ENCODE measurements at places on chromosomes 5 and 9.

- DNase-seq, result no peak
These were observed 58.5 kb upstream of the MYO10 start for GRCh38 chr5:16994565-16994964.

- no peak for DNase-seq
These were observed 5.9 kb upstream of the ACSL6 start for GRCh38 chr5:132017316-132017715.

GRCh38 chr5:192970-193831 lies 1.9 kb downstream of the LRRC14B start:
- DNase-seq, result no peak

GRCh38 chr5:83931969-83932368 lies 211.3 kb upstream of the HAPLN1 start:
- no peak for DNase-seq

DNA sequence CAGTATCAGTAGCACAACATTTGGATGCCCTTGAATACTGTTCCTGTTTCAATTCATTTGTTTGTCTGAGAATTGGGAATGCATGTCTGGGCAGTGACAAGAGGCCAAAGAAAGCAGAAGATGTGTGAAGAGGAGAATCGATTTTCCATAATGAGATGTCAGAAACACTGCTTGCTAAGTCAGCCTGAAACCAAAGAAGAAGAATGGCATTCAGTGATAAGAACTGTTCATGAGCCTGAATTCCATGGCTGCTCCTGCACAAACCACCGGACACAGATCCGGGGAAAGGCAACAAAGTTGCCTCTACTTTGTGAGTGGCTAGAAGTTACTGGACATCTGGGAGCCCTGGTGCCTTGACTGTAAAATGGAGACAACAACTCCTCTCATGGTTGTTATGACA lies 207.2 kb upstream of the RASEF start:
- DNase-seq, result no peak

GRCh38 chr5:59069438-59070079 lies 486.7 kb downstream of the RAB3C start:
- no peak for DNase-seq

GRCh38 chr5:177154003-177154643 lies 20.6 kb downstream of the NSD1 start:
- no peak for DNase-seq

- no peak for DNase-seq
These were observed 159.1 kb downstream of the HTR1A start for GRCh38 chr5:63803165-63803564.

DNA sequence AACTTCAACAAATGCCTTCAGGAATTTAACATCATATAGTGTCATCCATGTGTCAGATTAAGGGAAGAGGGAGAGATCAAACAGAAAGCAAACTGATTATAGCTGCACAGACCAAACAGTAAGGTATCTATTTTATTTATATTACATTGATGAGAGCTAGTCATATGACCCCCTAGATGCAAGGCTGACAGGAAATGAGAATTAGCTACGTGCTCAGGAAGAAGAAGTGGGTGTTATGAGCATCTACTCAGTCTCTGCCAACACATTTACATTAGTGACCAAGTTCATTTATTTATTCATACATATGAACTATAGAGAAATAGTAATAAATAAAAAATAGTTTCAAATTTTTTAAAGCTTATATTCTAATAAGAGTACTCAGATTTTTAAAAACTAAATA lies 787.3 kb downstream of the KCTD16 start:
- no peak for DNase-seq

DNA sequence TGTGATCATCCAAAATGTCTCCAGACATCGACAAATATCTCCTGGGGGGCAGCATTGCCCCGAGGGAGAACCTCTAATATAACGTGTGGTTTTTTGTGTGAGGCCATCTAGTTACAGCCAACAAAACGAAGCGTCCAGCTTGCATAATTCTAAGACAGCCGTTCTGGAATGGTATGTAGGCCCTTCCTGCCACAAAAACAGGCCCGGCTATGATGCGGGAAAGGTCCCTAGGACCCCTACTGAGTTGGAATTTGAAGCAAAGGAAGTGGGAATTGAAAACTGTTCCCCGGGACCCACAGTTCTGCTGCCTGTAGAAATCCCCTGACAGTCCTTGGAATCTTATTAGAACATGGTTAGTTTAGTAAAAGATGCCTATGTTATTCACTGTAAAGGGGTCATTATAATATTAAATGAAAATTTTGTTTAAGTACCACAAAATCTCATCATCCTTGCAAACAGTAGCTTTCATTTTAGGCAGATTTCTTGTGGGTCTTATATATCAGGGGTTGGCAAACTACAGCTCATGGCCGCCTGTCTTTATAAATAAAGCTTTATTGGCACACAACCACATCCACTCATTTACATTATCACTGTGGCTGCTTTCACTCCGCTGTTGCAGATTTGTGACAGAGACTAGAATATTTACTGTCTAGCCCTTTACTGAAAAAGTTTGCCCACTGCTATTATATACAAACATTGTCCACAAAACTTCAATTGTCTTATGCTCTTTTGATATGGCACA lies 70.7 kb downstream of the MSX2 start:
- no peak for DNase-seq

GRCh38 chr5:164688437-164688836 lies 1183.0 kb downstream of the MAT2B start:
- no peak for DNase-seq

- DNase-seq, result no peak
These were observed 607.6 kb downstream of the PTPRD start for GRCh38 chr9:10005206-10005605.

DNA sequence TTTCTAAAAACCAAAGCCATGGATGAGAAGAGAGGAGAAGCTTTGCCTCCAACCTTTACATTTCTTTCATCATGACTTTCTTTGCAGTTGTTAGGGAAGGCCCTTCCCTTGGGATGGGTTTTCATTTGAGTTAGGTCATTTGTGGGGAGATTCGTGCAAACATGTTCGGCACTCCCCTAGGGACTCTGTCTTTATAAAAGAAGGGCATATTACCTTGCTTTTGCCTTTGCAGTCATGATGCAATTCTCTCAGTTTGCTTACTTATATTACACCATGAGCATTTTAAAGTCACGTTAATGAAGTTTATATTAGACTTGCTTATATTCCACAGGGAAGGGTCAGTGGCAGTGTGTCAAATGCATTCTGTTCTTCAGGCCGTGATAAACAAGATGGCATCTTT lies 289.3 kb upstream of the WWC1 start:
- DNase-seq, result no peak

DNA sequence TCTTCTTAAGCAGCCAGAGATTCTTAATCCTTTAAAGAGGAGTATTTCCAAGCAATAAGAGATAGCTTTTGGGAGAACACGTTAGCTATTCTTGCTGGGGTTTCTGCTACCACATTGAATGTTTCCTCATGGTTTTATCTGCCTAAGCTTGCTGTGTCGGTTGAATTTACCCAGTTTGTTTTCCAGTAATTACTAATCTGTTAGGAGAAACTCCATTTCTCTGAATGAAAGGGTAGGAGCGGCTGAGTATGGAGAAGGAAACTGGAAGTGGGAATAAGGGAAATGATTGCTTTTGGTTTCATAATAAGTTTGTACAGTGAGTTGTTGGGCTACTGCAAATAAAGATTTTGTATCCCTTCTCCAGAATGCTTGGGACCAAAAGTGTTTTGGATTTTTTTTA lies 1.2 kb downstream of the JAK2 start:
- no peak for DNase-seq

GRCh38 chr5:11977904-11978303 lies 73.7 kb upstream of the CTNND2 start:
- DNase-seq, result no peak

DNA sequence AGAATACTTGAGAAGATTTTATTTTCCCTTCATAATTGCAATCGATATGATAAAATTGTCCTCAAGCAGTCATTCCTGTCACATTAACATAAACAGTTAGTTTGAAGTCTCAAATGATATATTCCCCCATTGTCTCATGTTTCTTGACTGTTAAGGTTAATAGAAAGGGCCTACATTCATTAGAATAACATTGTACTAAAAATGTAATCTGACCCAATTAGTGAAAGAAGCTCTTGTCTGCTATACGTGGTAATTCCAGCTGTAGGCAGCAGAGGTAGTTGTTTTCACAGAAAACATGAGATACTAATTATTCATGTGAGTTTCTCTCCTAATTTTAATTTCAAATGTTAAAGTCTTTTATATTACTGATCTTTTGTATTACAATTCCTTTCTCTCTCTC lies 25.9 kb upstream of the AP3B1 start:
- DNase-seq, result no peak

- no peak for DNase-seq
These were observed 154.5 kb downstream of the CWC27 start for GRCh38 chr5:64923151-64923685.

GRCh38 chr5:133781436-133782225 lies 169.3 kb upstream of the FSTL4 start:
- DNase-seq, result no peak

GRCh38 chr9:93652604-93653592 lies 76.5 kb downstream of the PHF2 start:
- no peak for DNase-seq

DNA sequence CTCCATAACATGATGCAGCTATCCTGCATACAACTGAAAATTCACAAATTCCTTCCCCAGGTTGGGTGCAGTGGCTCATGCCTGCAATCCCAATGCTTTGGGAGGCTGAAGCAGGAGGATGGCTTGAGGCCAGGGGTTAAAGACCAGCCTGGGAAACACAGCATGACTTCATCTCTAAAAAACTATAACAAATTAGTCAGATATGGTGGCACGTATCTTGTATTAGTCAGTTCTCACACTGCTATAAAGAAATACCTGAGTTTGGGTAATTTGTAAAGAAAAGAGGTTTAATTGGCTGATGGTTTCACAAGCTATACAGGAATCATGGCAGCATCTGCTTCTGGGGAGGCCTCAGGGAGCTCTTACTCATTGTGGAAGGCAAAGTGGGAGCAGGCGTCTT lies 56.4 kb upstream of the DAPK1 start:
- no peak for DNase-seq

- DNase-seq, result no peak
These were observed 34.1 kb upstream of the EFNA5 start for GRCh38 chr5:107704681-107705401.

- no peak for DNase-seq
These were observed 41.0 kb upstream of the MTAP start for GRCh38 chr9:21761309-21761901.

- no peak for DNase-seq
These were observed 925 bp downstream of the LIFR start for GRCh38 chr5:38555354-38556087.

GRCh38 chr9:88477300-88477751 lies 57.7 kb upstream of the NXNL2 start:
- DNase-seq, result no peak

GRCh38 chr5:149036970-149037369 lies 25.9 kb downstream of the SH3TC2 start:
- no peak for DNase-seq

DNA sequence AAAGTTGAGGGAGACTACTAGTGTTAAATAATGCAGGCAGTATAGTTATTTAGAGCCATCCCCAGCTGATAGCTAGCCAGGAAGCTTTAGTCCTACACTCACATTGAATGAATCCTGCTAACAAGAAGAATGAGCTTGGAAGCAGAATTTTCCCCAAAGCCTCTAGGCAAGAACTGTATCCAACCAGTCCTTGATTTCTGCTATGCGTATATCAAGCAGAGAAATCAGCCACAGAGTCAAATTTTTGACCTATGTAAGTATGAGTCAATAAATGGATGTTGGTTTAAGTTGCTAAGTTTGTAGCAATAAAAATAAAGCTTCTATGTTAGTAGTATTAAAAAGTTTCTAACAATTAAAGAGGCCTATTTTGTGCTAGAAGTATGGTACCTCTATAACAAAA lies 672.1 kb upstream of the CHD1 start:
- DNase-seq, result no peak

GRCh38 chr5:51652980-51653379 lies 269.7 kb downstream of the ISL1 start:
- DNase-seq, result no peak

- no peak for DNase-seq
These were observed 5.5 kb upstream of the STOML2 start for GRCh38 chr9:35108461-35108860.

- DNase-seq, result no peak
These were observed 236.1 kb upstream of the CDH12 start for GRCh38 chr5:23089286-23089685.

DNA sequence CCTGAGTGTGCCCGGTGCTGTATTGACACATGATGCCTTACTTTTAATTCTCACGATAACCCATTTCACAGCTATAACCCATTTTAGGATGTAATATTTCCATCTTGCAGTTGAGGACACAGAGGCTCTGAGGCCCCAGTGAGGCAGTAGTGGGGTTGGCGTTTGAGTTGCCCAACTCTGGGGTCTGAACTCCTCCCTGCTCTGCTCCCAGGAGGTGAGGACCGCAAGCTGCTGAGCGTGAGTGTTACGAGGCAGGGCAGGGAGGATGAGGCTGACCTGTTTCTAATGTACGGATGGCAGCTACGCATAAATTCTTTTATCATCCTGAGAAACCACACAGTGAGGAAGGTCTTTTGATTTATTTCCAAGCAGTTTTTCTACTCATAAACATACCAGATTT lies 11.4 kb downstream of the LRRC8A start:
- DNase-seq, result no peak

DNA sequence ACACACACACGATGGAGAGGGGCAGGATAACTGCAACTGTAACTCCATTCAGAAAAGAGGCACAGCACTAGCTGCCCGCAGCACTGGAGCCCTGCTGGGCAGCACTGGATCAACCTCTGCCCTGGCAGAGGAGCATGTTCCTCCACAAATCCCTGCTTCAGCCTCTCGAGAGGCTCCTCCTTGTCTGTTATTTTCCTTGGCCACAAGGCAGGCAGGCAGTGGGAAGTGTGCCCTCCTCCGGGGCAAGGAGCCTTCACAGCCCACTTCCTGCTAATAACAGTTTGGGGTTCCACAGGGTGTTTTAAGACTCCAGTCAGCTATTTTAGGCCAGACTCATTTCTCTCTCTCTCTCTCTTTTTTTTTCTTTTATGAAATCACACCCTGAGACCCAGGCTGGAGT lies 11.8 kb downstream of the FXN start:
- no peak for DNase-seq

- DNase-seq, result no peak
These were observed 108.3 kb downstream of the MYO10 start for GRCh38 chr5:16827755-16828154.
